Daoy (cell line): ENCODE measurements at places on chromosomes 4 and X.
A peak's percentile ranks its signal among the peaks of the same experiment; 100 is the strongest.

DNA sequence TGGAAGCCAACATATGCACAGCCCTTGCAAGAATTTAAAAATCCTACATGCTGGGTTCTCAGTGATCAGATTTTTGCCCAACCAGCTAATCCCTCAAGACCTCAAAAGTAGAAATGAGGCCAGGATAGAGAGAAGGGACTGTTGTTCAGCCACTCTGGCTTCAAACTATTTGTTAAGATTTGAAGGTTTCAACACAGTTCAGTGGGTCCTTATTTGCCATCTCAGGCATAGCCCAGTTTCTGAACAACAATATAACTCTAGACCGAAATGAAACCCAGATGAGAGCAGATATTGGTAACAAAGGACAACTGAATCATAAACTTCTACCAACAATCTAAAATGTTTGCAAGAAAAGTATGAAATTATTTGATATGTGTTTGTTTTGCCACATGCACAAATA, 237.3 kb downstream of the NR3C2 start:
- DNase-seq = no peak

- no peak for DNase-seq
These were observed 114.7 kb upstream of the ARMCX2 start for GRCh38 chrX:101774340-101774739.

GRCh38 chrX:13638826-13639225, 14.1 kb upstream of the TCEANC start:
- DNase-seq = no peak

DNA sequence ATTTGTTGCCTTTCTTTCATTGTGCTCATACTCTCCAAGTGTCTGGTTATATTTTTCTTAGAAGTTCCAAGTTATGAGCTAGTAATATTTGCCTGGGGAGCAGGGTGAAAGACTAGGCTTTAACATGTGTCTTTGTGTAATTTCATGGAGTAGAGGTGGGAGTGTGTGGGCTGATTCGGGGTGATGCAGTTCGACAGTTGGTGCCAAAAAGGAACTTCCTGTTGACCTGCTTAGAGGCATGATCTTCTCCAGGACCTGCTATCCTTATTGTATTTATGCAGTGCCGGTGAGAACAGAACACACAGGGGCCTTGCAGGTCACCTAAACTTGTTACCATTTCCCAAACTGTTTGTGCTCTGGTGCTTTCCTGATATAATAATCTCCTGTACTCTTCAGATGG, 21.2 kb downstream of the USP53 start:
- no peak for DNase-seq

DNA sequence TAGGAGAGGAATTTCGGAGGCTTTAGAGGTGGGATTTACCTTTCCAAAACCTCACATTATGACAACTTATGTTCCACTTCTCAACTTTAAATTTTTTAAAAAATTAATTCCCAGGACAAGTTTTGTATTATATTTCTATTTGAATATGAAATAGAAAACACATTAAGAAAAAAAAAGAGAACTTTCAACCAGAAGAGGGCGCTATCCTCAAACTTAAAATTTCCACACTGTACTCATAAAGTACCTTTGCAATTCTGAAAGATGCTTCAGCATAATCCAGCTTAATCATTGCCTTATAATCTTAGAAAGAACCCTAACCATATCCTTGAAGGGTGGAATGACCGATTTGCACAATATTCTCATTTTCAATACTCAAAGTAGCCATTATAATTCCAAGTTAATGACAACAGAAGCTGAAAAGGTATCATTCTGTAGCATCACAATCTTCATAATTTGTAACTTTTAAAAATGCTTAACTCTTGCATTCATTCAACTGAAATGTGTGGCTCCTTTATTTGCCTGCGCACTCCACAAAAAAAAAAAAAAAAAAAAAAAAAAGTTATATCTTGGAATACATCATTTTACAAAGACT, 158.0 kb downstream of the KCNIP4 start:
- DNase-seq = no peak

- peak; percentile 9 for DNase-seq
These were observed 30.6 kb downstream of the ANK2 start for GRCh38 chr4:113080050-113080449.
